ENCODE measurements at places on chromosomes 5 and 9. TPM values are rescaled to one million over a fixed set of nuclear protein-coding genes. Genes with fewer than 3 reads are reported as not detected.

The CEL gene
- total RNA-seq, result 0.26 TPM

GRCh38 chr5:7850395-7851239, at the start of gene CFAP90:
Gene CFAP90, minus strand, starts transcription at chr5:7851133. Its CDS starts 112 bp downstream, at chr5:7851021.
- H3K36me3 ChIP-seq, result no peaks in the 10 kb centered on the region
- H3K4me1 ChIP-seq, result no peaks in the 10 kb centered on the region
- H3K4me3 ChIP-seq, result peak within 1 kb of the TSS; percentile 56
- peak within 1 kb of the TSS; percentile 30 for H3K27ac ChIP-seq

GRCh38 chr9:86486891-86487837, 133.0 kb upstream of the TUT7 start:
- no peaks in the 10 kb centered on the region for H3K4me1 ChIP-seq
- no peak for DNase-seq
- H3K27me3 ChIP-seq, result no peaks in the 10 kb centered on the region

GRCh38 chr5:149517461-149518122, 33.6 kb downstream of the CSNK1A1 start:
- H3K4me1 ChIP-seq, result no peaks in the 10 kb centered on the region
- no peak overlapping the region for H3K27ac ChIP-seq
- no peaks in the 10 kb centered on the region for H3K36me3 ChIP-seq
- no peak for DNase-seq

The QRFP gene
- total RNA-seq, result not detected

GRCh38 chr9:90423661-90424193, 218.9 kb downstream of the DIRAS2 start:
- H3K4me1 ChIP-seq, result no peaks in the 10 kb centered on the region
- H3K4me3 ChIP-seq, result no peak overlapping the region
- no peak for DNase-seq
- no peaks in the 10 kb centered on the region for H3K36me3 ChIP-seq

The FCN1 gene
- 0.26 TPM for total RNA-seq

- H3K4me3 ChIP-seq, result no peak overlapping the region
- H3K27ac ChIP-seq, result no peak overlapping the region
- no peaks in the 10 kb centered on the region for H3K36me3 ChIP-seq
- no peaks in the 10 kb centered on the region for H3K27me3 ChIP-seq
- H3K4me1 ChIP-seq, result no peaks in the 10 kb centered on the region
- no peak for DNase-seq
Measured at GRCh38 chr5:180323160-180323559, 30.0 kb downstream of the GFPT2 start.

GRCh38 chr9:116372081-116372673, 218.6 kb downstream of the PAPPA start:
- H3K4me1 ChIP-seq, result no peaks in the 10 kb centered on the region
- no peak overlapping the region for H3K4me3 ChIP-seq
- no peaks in the 10 kb centered on the region for H3K27me3 ChIP-seq

GRCh38 chr5:104702212-104702611, 1139.6 kb upstream of the NUDT12 start:
- H3K4me3 ChIP-seq, result no peak overlapping the region
- H3K4me1 ChIP-seq, result no peaks in the 10 kb centered on the region
- no peak overlapping the region for H3K27ac ChIP-seq
- no peaks in the 10 kb centered on the region for H3K27me3 ChIP-seq
- H3K36me3 ChIP-seq, result no peaks in the 10 kb centered on the region
- no peak for DNase-seq
